Activated CD8-positive, alpha-beta memory T cell treated with anti-CD3 and anti-CD28 coated beads for 48 hours (primary cell): ENCODE measurements at places on chromosomes 5 and 9.

GRCh38 chr9:89887286-89887685 is 282.5 kb downstream of the GADD45G start:
- DNase-seq: no peak

DNA sequence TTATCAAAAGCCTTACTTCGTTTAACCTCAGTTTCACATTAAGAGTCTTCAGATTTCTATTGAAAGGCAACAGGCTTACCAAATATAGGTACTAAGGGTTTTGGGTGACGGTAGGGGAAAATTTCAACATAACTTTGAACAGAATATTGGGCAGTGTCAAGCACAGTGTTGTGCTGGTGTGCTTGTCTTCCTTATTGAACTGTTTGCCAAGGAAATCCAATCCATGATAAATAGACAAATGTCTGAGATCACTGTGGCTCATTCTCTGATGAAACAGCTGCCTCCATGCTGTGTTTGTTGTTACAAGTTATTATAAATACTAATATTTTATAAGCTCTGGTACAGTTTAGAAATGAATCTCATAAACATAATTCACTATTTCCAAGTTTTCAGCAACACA is 730.1 kb downstream of the NR2F1-AS1 start:
- DNase-seq: no peak

- DNase-seq: no peak
These were observed 63.7 kb upstream of the RUFY1 start for GRCh38 chr5:179486596-179487051.

GRCh38 chr5:142782976-142783530 is 12.9 kb downstream of the ARHGAP26 start:
- no peak for DNase-seq

DNA sequence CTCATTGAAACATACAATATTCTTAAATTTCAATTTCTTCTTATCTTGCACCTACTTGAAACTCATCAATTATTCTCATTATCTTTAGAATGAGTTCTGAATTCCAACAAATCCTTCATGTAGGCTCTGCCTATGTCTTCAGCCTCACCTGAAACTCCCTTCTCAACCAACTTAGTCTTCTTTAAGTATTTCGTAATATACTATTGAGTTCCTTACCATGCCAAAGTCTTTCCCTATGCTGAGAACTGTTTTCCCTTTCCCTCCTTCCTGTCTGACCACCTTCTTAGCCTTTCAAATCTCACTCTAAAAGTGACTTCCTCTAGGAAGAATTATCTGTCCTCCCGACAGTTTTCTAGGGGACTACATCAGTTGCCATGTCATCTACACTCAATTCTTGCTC is 50.9 kb upstream of the ZFAND5 start:
- DNase-seq: no peak

DNA sequence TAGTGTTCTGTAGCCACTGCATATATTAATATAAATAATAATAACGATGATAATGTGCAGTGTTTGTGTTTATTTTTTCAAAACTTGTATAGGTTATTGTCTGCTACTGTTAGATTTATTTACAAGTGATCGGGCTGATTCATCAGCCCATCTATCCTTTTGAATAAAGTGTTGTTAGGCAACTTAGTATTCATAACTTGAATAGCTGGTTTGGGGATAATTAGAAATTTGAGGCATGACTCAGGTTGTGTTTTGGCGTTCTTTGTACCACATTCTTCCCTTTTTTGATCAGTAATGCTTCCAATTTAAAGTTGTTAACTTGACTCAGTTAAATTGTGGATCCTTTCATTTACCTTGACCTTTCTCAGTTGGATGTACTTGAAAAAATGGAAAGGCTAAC is 69.7 kb downstream of the FOCAD start:
- DNase-seq: no peak

- DNase-seq: no peak
These were observed 509.3 kb downstream of the KDM4C start for GRCh38 chr9:7266911-7267595.

- no peak for DNase-seq
These were observed 37.8 kb upstream of the PPP3R2 start for GRCh38 chr9:101632611-101633010.

- DNase-seq: no peak
These were observed 1196.1 kb upstream of the CDH9 start for GRCh38 chr5:28234356-28234968.

DNA sequence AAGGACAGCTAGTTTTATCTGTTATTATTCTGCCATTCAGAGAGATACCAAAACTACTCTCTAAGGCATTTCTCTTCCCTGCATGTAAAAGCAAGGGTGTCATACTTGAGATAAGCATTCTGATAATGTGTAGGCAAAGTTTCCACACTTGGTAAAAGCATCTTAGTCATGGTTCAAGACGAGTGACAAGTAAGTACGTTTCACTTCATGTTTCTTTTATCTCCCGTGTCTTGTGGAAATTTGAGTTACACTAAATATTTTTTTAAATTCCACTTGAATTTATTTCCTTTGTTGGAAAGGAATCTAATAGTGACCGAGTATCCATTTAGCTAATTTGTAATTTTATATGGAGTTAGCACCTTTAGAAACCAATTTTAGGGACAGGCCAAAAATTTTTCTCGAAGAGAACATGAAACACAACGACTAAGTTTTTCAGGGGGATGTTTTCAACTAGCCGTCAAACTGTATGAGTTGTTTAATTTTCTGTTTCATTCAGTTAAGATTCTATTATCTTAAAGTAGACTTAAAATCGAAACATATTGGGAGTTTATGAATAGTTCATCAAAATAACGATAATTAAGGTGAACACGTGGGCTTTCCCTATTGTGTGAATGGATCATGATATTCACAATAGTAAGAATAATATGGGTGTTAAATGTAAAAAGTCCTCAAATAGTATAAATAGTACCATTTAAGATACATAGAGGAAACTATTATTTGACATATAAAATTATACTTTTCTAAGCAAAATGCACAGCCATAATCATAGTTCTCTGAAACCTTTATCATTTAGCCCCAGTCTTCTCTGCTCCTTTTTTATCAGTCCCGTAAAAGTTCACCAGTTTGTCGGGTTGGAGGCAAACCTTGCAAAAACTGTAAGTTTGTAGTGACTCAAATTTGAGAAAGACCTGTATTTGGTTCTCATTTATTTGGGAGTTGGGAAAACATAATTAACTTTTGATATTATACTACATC is 1.6 kb downstream of the RFESD start:
- no peak for DNase-seq

DNA sequence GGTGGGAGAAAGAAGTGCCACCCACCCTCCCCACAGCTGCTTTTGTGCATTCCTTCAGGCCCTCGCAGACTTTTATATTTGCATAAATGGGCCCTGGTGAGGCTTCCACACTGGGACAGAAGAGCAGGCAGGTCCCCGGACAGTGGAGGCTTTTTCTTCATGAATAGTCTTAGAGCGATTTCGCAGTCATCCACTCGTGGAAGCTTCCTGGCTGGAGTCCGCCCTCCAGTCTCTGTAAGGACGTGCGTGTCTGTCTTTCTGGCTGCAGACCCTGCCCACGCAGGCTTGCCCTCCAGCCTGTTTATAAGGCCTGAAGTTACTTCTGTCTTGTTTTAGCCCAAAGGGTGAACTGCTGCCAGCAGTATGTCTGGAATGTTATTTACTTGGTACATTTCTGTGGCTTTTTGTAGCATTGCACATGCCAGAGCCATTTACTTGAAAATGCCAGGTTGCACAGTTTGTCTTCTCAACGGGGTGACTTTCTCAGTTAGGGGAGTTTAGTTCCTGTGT is 195.7 kb downstream of the AOPEP start:
- no peak for DNase-seq

DNA sequence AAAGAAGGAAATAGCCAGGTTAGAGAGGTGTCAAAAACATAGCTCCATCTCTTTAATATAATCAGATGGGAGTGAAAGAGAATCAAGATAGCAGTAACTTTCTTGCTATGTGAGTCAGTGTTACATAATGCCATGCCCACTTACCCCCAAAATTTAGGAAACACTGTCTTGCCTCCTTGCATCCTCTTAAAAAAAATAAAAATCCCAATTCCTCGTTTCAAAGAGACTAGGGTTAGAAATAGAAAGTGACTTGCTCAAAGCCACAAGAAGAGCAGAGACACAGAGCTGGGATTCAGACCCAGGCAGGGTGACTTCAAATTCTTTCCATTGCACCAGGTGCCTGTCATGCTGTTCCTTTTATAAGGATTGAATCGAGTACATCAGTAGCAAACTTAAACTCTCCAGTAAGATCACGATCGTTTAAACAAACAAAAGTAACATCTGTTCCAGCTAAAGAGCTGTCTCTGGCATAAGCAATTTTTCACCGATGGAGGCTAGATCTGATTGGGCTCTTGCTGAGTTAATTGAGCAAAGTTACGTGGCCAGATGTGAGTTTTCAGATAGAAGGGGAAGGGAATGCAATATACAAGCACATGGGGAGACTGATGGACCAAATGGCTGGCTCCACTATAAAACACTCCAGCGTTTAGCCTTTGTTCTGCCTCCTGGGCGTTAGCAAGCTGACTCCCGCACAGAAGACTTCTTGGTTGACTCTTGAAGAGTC is 176.9 kb downstream of the PALM2AKAP2 start:
- DNase-seq: no peak

GRCh38 chr5:123028222-123028621 is 8.3 kb downstream of the PPIC start:
- no peak for DNase-seq

DNA sequence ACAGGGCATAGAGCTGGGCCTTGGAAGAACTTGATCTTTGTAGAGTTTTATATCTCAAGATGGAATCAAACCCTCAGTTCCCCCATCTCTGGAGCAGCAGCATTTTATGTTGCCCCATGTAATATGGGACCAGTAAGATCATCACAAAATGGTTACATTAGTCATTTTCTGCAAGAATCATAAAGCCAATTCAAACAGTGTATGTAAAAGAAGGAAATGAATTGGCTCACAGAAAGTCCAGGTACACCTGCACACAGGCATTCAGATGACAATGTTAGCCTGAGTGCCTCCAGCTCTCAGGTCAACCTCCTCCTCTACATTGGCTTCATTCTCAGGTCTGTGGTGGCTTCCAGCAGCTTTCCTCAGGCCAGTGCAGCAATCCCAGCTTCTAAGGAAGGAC is 35.1 kb downstream of the CYFIP2 start:
- no peak for DNase-seq

GRCh38 chr5:1521671-1522600 is 1.8 kb downstream of the LPCAT1 start:
- no peak for DNase-seq

DNA sequence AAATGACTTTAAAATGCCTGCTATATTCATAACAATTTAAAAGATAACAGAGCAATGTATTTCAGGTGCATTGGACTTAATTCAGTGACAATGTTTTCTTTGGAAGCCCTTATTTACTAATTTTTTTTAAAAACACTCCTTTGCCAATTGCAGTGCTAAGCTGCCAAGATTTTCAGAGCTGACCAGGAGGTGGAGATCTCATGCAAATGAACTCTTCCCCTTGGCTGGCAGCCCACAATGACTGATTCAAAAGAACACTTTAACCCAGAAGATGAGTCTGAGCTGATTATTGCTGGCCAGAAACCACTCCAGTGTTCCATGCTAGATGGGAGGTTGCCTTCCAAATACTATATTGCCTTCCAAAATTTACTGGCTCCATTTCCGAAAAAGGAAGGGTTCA is 128.3 kb upstream of the CCNH start:
- no peak for DNase-seq

- DNase-seq: no peak
These were observed 635.4 kb downstream of the NR2F1-AS1 start for GRCh38 chr5:92945605-92946097.

GRCh38 chr5:77168161-77168878 is 42.2 kb upstream of the PDE8B start:
- no peak for DNase-seq

DNA sequence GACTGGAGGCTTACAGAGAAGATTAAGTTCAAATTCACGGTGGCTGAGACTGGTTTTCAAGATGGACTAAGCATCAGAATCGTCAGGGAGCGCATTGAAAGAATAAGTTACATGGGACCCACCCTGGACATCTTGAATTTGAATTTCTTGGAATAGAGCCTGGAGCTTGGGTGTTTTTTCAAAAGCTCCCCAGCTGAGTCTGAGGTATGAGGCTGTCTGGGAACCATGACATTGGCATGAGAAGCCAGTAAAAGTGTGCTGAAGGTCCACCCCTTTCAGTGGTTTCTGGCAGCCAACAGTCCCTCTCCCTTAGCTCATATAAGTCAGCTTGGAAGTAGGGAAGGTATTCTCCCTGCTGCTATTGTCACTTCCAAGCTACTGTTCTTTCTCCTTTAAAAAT is 97.8 kb downstream of the MAST4 start:
- DNase-seq: no peak

DNA sequence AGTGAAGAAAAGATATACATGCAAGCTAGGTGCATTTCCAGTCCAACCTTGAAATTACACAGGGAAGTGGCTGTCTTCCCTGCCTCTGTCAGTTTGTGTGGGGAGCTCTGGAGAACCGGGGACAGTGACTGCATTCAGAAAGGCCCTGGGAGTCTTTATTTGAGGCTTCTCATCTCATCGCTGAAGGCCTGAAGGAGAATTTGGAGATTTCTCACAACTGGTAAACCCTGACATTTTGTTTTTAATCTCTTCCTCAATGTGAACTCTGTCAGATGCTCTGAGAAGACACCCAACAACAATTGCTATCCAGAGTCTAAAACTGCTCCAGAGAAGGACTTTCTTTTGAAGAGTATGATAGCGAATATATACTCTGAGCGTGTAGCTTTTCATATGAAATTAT is 33.0 kb downstream of the MACIR start:
- no peak for DNase-seq

DNA sequence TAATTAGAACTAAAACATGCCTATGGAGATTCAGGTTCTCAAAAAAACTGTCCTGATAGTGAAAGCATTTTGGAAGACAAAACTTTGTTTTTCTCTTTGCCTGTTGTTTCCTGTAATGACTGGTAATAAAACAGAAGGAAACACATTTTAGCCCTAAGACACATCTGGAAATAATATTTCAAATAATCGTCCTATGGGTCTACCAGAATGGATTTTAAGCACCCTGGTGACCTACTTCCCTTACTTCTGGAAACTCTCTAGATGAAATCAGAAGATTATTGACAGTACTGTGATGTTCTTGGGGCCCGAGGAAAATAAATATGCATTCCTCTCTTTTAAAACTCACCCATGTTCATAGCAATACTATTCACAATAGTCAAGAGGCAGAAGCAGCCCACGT is 110.1 kb upstream of the TLE4 start:
- DNase-seq: no peak
